ENCODE measurements at places on chromosomes 1 and 21.

DNA sequence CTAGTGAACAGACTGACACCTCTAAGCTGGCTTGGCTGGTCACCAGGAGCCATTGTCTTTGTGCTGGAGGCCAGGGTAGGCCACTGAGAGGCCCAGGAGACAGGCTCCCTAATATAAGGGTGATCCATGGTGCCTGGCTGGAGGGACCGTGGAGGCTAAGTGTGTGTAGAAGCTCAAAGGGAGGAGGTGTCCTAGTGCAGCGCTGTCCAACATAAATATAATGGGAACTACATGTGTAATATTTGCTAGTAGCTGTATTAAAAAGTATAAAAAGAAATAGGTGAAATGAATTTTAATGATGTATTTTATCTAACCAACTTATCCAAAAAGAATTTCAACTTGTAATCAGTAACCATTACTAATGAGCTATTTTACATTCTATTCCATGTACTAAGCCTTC is 35.0 kb downstream of the SOX13 start:
- no peak for DNase-seq

GRCh38 chr1:157047062-157047410 is 1.5 kb upstream of the ARHGEF11 start:
- DNase-seq = no peak

- DNase-seq = no peak
Measured at GRCh38 chr1:66350001-66350547, 183.9 kb upstream of the SGIP1 start.

DNA sequence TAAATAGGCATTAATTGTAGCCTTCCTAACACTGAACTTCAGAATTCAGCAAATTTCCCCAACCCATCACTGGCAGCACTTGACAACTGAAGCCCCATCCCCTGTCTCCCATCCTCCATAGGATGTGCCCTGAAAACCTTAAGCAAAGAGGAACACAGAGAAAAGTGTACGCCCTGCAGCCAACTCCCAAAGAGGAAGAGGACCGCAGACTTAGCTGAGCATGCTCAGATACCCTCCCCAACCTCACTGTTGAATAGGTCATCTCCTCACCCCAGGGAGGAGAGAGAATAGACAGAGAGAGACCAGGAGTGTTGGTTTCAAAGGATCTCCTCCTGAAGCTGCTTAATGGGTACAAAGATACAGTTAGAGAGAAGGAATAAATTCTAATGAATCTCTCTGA is 50.5 kb downstream of the CD2 start:
- DNase-seq = no peak
